ENCODE measurements at places on chromosomes 5 and 9.

DNA sequence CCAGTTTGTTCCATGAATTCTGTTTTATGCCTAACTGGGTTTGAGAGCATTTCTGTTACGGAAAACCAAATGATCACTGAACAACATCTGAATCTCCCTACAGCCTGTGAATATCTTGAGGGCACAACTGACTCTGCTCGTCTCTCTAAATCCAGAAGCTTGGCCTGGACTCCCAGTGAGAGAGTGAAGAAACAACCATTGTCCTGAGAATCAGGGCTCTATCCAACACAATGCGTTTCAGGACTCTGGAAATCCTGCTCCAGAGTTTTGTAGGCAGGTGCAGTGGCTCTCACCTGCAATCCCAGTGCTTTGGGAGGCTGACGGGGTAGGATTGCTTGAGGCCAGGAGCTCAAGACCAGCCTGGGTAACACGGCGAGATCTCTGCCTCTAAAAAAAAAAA lies 7.8 kb upstream of the MVB12B start:
- no peak for DNase-seq

DNA sequence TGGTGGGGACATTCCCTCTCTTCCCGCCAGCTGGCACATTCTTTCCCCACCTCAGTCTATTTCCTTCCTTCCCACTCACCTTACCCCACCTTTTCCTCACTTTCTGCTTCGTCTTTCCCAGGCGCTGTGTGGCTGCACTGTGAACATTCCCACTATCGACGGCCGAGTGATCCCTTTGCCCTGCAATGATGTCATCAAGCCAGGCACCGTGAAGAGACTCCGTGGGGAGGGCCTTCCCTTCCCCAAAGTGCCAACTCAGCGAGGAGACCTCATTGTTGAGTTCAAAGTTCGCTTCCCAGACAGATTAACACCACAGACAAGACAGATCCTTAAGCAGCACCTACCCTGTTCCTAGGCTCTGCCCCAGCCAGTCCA lies 7.3 kb downstream of the DNAJB5 start:
- DNase-seq, result no peak

- no peak for DNase-seq
These were observed 456.1 kb upstream of the ARRDC3 start for GRCh38 chr5:91839233-91839632.

GRCh38 chr9:108296056-108296455 lies 559.7 kb downstream of the ACTL7B start:
- DNase-seq, result no peak

DNA sequence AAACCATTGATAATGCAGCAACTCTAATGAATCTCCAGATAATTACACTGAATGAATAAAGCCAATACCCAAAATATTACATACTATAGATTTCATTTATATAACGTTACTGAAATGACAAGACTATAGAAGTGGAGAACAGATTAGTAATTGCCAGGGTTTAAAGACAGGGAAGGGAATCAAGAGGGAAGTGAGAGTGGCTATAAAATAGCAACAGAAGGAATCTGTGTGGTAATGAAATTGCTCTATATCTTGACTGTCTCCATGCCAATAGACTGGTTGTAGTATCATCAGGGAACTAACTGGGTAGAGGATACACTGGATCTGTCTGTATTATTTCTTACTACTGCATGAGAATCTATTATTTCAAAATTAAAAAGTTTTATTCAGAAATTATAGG lies 396.5 kb upstream of the RPS23 start:
- DNase-seq, result no peak

DNA sequence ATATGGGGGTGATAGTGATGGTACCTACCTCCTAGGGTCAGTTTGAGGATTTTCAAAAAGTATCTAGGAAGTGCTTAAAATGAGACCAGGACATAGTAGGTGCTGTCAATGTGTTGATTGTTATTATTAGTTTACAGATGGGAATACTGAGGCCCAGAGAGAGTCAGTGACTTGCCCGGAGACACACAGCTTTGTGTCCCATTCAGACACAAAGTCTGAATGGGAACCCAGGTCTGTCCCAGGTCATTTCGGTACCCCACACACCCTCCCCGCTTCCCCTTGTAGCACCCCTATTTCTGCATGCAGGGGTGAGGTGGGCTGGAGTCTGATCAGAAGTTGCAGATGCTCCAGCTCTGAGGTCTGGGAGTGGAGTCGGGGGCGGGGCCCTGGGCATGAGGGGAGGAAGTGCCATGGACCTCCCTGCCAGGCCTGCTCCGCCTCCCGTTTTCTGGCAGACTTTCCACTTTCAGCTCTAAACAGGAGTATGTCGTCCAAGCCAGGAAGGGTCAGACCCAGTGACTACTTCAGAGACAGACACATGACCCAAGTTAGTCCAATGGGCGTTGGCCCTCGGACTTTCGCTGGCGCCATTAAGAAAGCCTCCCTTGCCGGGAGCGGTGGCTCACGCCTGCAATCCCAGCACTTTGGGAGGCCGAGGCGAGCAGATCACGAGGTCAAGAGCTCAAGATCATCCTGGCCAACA lies 3.2 kb upstream of the DBN1 start:
- DNase-seq, result no peak

- DNase-seq, result no peak
These were observed 314.4 kb upstream of the IRX4 start for GRCh38 chr5:2196989-2197619.

DNA sequence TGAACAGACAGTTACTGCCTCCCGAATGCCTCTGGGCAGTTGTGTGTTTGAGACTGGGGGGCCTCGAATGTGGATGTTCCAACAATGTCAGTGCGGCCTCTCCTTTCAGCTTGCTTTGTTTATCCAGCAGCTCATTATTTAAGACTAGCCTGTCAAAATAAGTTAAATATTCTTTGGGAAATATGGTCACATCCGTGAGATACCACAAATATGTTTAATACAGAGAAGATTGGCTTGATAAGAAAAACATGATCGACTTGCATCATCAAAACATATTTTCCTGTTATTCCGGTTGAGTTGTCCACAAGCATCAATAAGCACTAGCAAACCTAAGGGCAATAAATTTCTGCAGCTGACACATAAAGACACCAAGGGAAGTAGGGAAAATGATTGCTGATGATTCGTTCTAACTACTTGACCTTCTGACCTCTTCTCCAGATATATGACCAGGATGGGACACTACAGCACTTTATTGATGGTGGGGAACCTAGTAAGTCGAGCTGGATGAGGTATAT lies 66.5 kb downstream of the PRDM6 start:
- DNase-seq, result no peak

DNA sequence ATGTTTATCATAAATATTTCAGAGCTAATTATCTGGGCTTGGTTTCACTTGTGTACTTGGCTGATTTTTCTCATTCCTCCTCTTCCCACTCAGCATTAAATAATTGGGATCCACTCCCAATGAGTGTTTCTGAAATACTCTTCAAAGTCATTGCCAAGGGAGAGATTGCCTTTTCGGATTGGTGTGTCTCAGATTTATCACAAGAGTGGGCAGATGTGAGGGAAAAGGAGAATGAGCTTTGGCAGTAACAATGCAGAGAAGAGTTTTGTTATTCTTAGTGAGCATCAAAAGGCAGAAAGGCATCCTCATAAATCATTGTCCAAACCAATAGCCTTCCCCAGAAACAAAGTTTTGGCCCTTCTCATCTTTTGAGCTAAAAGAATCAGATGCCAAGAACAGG lies 79.2 kb downstream of the SEMA5A start:
- DNase-seq, result no peak

DNA sequence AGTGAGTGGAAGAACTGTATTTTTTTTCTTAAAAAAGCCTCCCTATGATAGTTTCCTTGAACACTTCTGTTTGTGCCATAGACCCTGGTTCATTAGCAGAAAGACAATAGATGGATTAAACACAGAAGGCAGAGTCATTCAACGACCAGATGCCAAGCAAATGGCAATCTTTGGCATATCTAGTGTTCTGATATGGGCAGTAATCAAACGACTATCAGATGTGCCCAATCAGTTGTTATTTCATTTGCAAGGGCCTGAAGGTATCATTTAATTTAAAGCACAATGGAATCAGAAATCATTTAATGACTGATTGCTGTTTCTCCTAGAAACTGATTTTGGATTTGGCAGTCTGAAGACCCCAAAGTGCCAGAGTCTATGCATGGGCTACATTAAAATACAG lies 61.3 kb downstream of the SGCD start:
- no peak for DNase-seq

DNA sequence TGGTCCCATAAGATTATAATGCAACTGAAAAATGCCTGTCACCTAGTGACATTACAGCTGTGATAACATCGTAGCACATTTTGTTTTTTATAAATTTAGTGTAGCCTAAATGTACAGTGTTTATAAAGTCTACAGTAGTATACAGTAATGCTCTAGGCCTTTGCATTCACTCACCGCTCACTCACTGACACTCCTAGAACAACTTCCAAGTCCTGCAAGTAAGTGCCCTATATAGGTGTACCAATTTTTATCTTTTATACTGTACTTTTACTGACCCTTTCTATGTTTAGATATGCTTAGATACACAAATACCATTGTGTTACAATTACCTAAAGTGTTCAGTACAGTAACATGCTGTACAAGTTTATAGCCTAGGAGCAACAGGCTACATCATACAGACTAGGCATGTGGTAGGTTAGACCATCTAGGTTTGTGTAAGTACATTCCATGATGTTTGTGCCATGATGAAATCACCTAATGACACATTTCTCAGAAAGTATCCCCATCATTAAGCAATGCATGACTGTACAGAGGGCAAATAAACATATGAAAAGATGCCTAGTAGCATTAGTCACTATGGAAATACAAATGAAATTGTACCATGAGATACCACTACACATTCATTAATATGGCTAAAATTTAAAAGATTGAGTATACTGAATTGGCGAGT lies 127.6 kb downstream of the TRPM6 start:
- DNase-seq, result no peak

- DNase-seq, result no peak
These were observed 149.2 kb downstream of the LRRC70 start for GRCh38 chr5:62727861-62728260.

DNA sequence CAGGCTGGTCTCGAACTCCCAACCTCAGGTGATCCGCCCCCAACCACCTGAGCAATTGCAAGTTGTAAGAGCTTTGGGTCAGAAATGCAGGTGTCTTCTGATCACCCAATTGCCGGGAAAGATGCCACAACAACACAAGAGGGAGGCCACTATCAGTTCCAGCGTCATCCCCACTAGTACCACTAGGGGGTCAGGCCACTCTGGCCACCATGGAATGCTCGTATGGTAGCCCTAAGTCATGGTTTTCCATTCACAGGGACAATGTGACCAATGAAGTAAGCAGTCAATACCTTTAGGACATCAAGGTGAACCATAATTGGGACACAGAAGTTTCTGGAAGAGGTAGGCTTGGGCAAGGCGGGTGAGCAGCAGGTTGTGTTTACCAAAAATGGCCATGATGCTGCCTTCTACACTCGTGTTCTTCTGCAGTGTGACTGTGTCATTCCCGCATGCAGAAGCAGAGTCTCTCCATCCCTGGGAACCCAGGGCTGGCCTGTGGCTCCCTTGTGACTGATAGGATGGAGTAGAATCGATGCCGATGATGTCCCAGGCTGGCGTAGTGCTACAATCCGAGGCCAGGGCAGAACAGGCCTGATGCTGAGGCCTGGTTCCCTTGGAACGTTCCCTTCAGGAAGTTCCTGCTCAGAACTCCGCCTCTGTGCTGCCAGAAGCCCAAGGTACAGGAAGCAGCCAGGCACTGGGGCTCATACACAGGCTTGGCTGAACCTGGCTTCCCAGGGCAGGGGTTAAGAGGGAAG lies 42.2 kb upstream of the ANKRD33B start:
- DNase-seq, result no peak

- no peak for DNase-seq
These were observed 13.4 kb upstream of the CDK5RAP2 start for GRCh38 chr9:120593250-120593954.

DNA sequence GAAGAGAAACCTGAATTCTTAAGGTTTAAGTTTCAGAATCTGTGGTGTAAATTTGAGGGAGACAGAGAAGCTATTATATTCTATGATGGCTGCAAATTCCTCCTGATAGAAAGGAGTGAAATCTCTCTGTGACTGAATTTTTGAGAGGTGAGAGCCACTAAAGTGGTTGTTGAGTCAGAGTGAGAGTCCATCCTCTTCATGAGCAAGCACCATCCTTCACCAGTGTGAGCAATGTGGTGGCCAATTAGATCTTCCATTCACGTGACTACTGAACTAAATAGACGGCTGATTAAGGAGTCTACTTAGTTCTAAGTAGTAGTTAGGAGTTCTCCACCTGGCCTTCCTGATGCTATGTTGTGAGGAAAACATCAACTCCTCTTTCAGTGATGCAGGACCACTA lies 147.8 kb upstream of the CCNH start:
- no peak for DNase-seq

DNA sequence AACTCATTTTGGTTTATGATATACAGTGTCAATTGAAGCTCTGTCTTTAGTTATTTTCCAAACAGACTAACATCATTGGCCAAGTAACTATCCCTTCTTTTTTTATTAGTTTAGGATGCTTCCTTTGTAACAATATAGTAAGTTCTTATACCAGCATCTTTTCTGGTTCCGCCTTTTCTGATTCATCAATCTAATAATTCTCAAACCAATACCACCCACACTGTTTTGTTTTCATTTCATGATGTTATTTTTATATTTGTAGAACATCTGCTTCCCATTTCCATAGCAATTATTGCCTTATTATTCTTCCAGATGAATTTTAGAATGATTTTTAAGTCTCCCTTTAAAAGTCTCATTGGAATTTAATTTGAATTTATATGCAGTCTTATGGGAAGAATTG lies 218.1 kb downstream of the RFK start:
- no peak for DNase-seq

GRCh38 chr5:14775857-14776256 lies 95.7 kb downstream of the ANKH start:
- no peak for DNase-seq

GRCh38 chr5:94471521-94471920 lies 146.9 kb downstream of the KIAA0825 start:
- no peak for DNase-seq

DNA sequence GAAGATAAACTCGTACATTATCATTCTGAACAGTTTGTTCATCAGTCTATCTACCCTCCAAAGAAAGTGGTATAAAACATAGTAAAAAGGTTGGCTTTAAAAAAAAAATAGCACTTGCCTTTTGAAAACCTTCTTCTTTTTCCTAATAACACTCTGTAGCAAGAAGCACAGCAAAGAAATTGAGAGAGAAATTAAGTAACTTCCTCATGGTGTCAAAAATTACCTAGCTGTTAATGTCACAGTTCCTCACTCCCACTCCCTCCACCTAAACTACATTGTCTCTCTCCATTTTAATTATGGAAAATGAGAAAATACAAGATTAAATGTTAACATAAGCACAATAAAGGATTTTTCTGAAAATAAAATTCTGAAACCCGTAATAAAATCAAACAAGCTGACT lies 72.2 kb downstream of the CERT1 start:
- DNase-seq, result no peak
